ENCODE measurements at places on chromosomes 7 and 10.
A peak's percentile ranks its signal among the peaks of the same experiment; 100 is the strongest.

DNA sequence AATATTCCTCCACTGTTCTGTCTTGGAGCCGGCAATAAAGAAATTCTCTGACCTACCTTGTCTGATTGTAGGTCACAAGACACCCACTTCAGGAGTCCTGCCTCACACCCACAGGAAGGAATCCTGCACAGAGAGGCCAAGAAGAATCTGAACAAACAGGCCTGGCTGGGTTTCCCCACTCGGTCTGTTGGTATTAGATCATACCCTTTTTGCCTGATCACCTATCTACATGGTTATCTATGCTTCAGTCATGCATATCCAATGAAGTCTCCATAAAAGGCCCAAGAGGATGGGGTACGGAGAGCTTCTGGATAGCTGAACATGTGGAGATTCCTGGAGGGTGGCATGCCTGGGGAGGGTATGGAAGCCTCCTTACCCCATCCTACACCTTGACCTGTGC, 12.3 kb downstream of the OGDH start:
- no peak for DNase-seq

DNA sequence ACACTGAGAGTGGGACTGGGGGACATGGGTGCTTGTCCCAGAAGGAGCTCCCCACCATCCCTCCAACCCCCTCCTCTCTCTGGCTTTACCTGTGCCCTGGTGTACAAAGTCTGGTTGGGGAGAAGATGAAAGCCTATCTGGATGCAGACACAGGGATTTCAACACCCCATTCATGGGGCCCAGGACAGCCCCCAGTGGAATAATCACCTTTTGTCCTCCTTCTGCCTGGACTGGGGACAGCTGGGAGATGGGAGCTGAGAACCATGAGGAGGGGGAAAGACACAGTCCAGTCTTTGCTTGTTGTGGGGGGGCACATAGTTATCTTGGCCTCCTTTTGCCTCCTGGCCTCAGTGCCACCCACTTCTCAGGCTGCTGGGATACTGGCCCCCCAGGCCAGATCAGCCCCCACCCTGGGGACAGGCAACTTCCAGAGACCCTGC, 1.4 kb downstream of the SSC4D start:
- DNase-seq = no peak

GRCh38 chr7:44633254-44634186, 27.1 kb downstream of the OGDH start:
- peak; percentile 23 for DNase-seq

GRCh38 chr10:48522011-48522765, 82.7 kb downstream of the ARHGAP22 start:
- DNase-seq = no peak

DNA sequence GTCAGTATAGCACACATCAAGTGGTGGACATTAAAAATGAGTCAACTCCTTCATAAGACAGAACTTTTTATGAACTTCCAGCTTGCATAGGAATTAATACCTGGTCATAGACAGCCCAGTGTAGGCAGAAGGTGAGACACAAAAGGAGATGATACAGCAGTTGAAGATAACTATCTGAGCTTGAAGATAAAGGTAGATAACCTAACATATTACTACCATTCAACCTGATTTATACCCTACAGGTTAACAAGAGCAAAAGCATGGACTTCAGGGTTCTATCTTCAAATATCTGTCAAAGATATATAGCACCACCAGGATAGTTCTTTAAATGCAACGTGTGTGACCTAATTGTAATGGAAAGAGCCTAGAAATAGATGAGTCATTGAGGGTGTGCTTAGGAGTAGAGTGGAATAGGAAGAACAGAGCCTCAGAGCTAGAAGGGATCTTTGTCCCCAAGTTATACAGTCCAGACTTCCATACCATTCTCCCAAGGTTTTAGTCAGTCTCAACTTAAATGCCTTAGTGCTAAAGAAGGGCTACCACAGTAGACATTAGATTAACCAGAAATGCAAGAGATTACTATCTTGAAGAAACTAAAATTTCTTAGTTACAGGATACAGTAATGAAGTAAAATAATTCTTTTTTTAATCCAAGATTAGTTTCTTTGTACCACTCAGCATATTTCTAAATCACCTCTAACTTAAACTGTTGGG, 9.2 kb downstream of the ZNF800 start:
- DNase-seq = no peak

- no peak for DNase-seq
Observed at GRCh38 chr10:58885146-58885545, 291.3 kb upstream of the PHYHIPL start.

- no peak for DNase-seq
Observed at GRCh38 chr10:21547246-21547645, 13.2 kb downstream of the MLLT10 start.

DNA sequence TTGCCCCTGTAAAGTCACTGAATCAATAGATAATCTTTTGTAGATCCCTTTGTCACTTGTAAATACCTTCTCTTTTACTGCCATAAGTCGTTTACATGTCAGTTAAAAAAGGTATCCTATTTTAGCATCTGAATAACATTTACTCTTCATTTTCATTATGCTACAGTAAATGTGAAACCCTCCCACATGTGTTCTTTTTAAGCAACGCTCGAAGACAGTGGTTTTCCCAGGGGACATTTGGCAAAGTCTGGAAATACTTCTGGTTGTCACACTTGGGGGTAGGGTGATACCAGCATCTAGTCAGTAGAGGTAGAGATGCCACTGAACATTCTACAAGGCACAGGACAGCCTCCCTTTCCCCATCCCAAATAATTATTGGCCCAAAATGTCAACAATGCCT, 23.7 kb downstream of the ATAD1 start:
- no peak for DNase-seq

DNA sequence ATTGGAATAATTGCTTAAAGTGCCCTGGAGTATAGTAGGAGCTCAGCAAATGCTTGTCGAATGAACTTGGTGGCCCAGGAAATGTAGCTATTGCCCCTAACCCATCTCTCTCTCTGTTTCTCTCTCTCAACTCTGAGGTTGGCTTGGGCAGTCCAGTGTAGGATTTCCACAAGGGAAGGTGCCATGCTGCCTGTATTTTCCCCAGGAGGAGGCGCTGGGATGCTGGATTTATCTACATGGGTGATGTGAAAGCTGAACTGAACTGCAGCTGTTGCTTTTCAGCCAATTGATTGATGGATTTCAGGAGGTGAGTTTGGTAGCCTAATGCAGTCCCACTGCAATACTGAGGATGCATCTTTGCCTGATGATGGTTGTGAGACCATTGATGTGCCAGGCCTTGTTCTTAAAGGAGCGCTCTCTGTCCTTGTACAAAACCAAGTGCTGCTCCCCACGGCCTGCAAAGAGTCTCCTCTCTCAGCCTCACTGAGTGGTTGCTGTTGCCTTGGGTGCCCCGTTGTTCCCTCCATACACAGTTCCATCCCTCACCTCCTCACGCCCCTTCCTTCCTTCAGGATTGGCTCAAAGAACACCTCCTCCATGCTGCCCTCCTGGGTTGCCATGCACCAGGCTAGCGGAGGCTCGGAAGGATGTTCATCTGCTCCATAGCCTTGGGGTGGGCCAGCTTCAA, 200.6 kb downstream of the GLRX3 start:
- DNase-seq = no peak

- no peak for DNase-seq
Observed at GRCh38 chr10:16967866-16968415, 150.7 kb upstream of the RSU1 start.

DNA sequence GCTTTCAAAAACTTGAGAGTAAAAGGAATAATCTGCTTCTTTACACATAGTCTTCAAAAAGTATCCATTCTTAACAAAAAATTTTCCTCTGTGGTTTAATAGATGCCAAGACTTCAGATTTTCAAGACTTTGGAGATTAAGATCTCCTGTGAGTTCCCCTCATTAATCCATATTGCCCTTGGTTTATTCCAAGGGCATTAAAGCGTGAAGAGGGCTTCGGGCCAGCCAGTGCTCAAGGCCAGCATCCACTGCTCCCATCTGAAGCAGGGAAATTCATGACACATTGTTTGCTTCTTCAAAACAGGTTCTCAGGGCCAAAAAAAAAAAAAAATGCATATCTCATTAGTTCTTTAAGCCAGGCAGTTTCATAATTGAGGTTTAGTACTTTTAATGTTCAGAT, 137.3 kb upstream of the RHOBTB1 start:
- DNase-seq = no peak

- DNase-seq = no peak
Observed at GRCh38 chr7:43535810-43536585, 46.9 kb upstream of the STK17A start.

- no peak for DNase-seq
Observed at GRCh38 chr7:123305840-123306375, 106.1 kb upstream of the SLC13A1 start.

DNA sequence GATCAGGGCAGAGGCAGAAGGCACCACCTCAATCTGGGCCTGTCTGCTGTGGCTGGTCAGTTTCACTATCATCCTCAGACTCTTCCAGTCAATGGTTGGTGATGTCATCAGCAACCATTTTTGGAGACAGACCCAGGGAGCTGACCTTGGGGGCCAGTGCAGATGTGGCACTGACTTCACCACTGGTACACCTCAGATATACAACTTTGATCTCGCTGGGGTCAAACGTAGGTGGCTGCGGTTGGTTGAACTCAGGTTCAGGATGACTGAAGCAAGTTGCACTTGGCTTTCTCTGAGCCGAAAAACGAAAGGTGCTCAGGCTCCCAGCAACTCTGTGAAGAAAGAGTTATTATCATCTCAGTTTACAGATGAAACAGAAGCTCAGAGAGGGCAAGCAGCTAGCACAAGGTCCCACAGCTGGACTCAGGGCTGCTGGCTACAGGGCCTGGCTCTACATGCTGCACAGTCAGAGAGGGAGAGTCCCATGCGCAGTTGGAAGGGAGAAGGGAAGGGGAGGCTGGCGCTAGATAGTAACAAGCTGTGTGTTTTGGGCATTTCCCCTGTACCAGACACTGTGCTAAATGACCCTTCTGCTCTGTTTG, 27.2 kb downstream of the ANKRD16 start:
- no peak for DNase-seq

- no peak for DNase-seq
Observed at GRCh38 chr10:6069081-6069931, 7.1 kb upstream of the IL2RA start.

DNA sequence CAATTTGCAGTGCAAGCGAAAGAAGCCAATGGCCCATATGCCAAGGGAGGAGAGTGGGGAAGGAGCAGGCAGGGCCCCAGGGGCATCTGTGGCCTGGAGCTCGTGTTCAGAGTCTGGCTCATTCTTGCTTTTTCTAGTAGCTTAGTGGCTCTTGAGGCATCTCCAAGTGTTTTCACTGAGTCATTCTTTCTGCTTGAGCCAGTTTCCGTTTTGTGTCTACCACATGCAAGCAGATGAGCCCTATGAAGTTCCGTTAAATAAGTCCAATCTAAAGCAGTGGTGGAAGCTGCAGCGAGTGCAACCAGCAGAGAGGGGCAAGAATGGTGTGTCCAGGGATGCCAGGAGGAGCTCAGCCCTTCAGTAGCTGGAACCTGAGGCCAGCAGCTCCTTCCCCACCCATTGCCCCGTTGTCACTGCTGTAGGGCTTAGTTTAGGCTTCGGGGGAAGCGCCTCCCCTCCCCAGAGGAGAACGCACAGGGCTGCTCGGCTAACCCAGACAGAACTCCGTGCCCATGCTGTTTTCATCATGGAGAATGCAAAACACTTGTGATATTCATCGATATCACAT, 57.4 kb upstream of the EBF3 start:
- no peak for DNase-seq

DNA sequence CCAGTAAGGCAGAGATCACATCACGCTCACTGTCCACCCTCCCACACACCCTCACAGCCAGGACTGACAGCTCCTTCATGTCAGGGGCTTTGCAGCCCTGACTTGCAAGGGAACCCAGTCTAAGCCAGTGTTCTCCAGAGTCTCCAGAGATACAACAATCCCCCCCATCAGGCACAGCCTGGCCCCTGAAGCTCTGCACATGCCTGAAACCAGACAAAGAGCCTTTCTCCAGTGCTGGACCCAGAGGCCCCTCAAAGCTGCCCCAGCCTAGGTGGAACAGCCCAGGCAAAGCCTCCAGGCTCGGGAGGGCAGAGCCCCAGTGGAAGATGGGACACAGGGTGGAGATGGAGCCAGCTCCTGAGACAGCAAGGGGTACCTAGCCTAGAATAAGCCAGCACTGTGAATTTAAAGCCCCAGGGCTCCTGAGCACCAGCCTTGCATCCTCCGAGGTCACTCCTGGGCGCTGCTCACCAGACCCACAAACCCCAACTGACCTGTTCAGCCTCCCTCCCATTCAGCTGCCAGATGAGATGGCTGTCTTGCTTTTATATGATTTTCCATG, 50.2 kb downstream of the GRID1 start:
- no peak for DNase-seq

GRCh38 chr7:71591876-71592275, 459.9 kb downstream of the GALNT17 start:
- no peak for DNase-seq

GRCh38 chr10:26540601-26541000, 102.5 kb downstream of the APBB1IP start:
- no peak for DNase-seq

GRCh38 chr10:119138346-119139306, 26.9 kb downstream of the SFXN4 start:
- DNase-seq = no peak

- DNase-seq = no peak
Observed at GRCh38 chr7:112025556-112025955, 180.6 kb downstream of the DOCK4 start.

- DNase-seq = no peak
Observed at GRCh38 chr7:31893365-31893764, 176.8 kb downstream of the PDE1C start.

DNA sequence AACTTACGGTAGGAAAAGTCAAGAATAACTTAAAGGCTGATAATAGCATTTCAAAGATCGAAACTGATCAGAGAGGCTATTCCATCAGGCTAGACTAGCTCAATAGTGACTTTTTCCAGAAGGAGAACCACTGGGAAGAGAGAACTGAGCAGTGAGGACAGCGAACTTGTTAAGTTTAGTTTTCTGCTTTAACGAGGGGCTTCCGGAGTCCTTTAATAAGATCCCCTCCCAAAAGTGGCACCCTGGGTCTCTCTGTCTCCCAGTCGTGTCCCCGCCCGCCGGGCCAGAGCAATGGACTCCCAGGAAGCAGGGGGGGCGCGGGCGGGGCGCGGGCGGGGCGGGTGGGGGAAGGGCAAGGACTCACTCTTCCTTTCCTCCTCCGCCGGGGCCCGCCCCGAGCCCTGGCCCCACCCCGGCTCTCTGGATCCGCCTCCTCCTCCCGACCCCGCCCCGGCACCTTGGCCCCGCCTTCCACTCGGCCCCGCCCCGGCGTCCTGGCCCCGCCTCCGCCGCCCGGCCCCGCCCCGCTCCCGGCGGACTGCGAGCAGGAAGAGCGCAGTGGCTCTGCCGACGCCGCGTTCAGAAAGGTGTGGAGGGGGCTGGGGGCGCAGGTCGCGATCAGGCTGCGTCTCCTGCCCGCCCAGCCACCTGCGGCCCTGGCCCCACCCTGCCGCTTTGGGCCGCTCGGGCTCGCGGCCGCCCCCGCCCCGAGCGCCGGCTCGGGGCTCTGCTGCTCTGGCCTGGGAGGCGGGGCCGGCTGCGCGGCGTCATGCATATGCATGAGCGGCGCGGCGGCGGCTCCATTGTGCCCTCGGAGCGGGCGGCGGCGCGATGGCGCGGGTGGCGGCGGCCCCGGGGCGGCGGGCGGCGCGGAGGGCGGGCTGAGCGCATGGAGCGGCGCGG, at the start of gene ZMIZ2:
Gene ZMIZ2 (plus strand): TSS at position 803 of the 903 bp plus-strand sequence. CDS start 7,403 bp downstream, outside the sequence.
- DNase-seq = peak; percentile 86

All from stimulated activated naive CD4-positive, alpha-beta T cell (primary cell).